ENCODE measurements at places on chromosomes 3 and 15.

DNA sequence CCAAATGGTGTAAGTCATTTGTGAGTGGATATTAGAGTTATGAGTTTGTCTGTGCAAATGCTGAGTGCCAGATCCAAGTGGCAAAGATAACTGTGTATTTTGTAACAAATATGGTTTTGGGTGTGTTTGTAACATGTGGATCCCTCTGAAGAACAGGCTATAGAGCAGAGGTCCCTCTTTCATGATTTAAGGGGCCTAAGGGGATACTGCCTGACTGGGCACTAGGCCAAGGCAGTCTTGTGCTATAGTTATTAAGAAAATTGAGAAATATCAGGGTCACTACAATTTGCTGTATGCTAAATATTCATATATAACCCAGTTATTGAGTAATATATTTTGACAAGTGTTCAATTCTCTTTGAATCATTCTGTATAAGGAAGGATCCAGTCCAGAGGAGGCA lies 555.6 kb upstream of the RGMA start:
- DNase-seq = no peak

DNA sequence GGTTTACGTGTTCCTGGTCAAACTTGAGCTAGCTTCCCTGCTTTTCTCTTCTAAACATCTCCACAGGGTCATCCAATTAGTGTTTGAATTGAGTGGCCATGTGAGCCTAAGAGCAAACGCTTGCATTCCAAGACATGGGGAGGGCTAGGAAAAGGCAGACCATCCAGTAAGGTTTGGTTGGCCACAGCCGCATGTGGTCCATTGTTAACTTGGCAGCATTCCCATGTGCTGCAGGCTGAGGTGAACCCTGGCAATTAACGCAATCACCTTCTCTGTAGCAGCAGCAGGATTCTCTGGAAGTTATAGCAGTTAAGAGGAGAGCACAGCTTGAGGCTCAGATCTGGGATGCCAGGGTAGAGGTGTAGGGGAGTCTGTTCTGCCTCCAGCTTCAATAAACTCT lies 502.2 kb upstream of the LMCD1 start:
- peak; percentile 5 for DNase-seq

DNA sequence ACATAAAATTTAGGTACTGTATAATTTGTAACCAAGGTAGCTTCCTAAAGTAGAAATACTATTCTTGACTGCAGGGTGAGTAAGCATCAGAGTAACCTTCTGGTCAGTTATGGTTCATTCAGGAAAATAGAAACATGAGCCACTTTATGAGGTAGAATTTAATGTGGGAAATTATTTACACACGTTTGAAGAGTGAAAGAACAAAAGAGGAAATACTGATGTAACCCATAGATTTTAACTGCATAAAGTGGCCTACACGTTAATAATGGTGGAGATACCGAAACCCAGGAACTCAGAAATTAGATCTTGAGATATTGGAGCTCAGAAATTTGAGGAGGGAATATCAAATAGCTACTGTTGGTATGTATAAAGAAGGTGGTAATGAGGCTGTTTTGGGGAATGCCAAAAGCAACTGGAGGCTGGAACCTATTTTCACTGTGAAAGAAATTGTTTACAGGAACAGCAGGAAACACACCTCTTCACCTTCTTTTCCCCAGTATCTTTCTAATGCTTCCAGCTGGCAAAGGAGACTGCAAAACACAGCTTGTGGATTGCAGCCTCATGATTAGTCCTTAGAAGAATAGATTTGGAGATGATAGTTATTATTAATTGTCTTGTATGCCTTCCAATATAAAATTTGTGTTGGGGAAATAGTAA lies 216.1 kb downstream of the DOCK3 start:
- DNase-seq = no peak

GRCh38 chr3:52529376-52530333 lies 4.0 kb downstream of the NT5DC2 start:
- DNase-seq = peak; percentile 46

DNA sequence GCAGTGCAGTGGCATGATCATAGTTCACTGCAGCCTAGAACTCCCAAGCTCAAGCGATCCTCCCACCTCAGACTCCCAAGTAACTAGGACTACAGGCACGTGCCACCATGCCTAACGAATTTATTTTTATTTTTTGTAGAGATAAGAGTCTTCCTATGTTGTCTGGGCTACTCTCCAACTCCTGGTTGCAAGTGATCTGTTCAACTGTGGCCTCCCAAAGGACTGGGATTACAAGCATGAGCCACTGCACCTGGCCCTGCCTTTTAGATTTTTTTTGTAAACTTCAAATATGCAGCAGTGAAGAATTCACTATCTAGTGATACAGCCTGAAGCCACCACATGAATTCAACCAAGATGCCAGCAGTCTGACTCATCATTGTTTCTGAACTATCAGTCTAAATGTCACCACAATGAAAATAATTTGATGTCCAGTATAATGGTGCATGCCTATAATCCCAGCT lies 32.7 kb downstream of the UBXN7 start:
- peak; percentile 66 for DNase-seq

DNA sequence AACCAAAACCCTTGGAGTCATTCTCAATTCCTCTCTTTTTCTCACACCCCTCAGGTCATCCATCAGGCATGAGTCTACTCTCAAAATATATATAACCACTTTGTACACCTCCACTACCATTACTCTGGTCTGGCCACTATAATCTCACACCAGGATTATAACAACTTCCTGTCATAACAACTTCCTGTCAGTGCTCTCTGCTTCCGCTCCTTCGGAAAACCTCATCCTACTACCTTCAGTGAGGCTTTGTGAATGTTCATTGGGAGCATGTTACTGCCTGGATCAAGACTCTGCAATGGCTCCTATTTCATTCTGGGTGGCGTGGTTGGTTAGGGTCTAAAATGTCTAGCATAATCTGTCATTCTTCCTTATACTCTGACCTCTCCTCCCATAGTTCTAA lies 447.4 kb downstream of the MAGI1 start:
- no peak for DNase-seq

GRCh38 chr3:143979813-143980212 lies 8.2 kb downstream of the DIPK2A start:
- no peak for DNase-seq

GRCh38 chr3:154584041-154584440 lies 154.1 kb upstream of the GPR149 start:
- DNase-seq = no peak

GRCh38 chr15:89898614-89899294 lies 5.0 kb upstream of the AP3S2 start:
- peak; percentile 74 for DNase-seq

GRCh38 chr15:56234804-56235203 lies 8.9 kb downstream of the RFX7 start:
- DNase-seq = peak; percentile 71

GRCh38 chr3:57889807-57890206 lies 118.4 kb upstream of the FLNB start:
- no peak for DNase-seq

- DNase-seq = no peak
These were observed 115.6 kb upstream of the PLXNA1 start for GRCh38 chr3:126867190-126867862.

DNA sequence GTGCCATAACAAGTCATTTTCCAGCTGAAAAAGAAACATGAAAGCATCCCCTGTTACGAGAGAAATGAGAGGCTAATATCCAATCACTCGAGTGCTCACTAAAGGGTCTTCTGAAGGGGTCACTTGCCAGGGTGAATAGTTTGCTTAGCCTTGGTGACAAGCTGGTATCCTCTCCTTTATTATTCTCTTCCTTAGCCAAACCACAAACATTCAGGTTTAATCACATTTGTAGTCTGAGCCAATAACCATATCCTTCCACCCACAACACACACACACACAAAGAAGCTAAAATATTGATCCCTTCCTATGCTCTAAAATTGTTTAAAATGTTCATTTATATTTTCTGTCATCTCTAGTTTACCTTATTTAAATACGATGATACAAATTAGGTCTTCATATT lies 240.5 kb upstream of the TMCO5A start:
- DNase-seq = peak; percentile 41

GRCh38 chr15:66163553-66163952 lies 90.0 kb downstream of the MEGF11 start:
- DNase-seq = no peak

DNA sequence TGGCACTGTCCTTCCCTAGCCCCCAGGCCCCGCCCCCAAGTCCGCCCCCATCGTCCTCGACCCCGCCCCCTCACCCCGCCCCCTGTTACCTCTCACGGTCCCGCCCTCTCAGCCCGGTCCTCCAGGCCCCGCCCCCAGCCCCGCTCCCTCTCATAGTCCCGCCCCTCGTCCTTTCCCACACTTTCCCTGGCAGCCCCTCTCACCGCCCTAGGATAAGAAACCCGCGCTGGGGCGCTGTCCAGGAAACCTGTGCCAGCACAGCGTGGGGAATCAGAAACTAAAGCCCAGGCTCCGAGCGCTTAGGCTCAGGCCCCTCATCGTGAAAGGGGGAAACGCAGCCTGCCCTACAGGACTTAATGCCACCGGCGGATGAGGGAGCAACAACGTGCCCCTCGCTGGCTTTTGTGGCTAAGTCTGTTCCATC lies 20.9 kb downstream of the TRPM1 start:
- peak; percentile 25 for DNase-seq

DNA sequence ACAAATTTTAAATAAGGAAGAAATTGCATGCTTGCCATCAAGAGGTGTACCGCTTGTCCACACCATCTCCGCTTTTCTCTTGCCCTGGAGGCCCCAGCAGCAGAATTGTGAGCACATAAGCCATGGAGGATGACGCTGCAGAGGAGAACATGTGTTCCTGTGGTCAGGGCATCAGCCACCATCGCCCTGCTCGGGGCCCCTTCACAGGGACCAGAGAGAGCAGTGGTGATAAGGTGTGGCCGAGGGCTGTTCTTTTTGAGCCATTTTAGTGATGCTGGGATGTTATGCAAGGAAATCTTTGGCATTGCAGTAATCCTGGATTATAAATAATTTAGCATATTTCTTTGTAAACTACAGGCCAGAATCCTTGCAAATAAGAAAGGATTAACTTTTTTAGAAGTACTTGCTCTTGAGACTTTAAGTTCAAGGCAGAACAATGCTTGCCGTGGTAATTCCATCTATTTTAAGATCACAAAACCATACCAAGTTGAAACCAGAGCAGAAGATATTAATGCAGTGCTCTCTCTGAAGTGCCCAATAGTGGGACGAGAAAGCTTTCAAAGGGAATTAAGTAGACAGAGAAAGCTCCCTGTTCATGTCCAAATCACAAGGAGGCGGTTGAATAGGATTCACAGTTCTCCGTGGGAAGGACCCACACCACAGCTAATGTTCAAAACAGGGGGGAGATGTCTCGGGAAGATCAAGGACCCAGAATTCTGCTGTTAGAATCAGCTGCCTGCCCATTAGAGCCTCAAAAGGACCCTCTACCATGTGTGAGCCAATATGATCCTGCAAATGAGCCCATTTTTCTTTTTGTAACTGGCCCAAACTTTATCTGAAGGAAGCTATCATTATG lies 338.5 kb downstream of the RORA start:
- no peak for DNase-seq

DNA sequence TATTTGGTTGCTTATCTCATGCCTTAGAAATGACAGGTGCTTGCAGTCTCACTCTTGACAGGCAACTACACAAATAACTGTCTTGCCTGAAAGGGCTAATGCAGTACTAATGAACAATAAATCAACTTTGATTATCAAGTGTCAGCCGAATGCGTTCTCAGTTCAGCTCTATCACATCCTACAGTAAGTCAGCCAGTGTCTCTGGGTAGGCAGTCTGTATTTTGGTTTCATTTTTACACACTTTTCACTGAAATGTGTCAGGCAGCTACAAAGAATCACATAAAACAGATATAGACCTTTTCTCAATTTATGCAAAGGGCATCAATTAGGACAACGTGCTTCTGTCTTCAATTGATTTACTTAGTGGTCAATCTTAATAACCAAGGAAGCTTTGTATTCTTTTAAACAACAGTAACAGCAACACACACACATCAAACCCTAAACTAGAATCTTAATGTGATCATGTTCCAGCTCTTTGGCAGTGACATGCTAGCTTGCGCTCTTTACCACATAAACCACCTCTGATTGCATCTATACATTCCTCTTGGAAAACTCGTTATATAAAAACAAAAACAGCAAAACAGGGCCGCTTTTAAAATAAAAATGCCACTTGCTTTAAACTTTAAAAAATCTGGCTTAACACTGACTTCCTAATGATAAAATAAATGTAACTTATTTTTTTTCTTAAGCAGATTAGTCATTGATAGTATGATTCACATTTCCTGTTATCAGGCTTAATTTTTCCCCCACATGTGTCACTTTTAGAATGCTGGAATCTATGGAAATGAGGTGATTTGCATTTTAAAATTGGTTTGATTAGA lies 520.4 kb downstream of the FOXP1 start:
- peak; percentile 64 for DNase-seq

- DNase-seq = no peak
These were observed 56.5 kb downstream of the RAB7A start for GRCh38 chr3:128782282-128783146.

- DNase-seq = no peak
These were observed 251.2 kb upstream of the ZPLD1 start for GRCh38 chr3:102183623-102184022.

GRCh38 chr15:80691575-80691974 lies 3.5 kb upstream of the ABHD17C start:
- no peak for DNase-seq

DNA sequence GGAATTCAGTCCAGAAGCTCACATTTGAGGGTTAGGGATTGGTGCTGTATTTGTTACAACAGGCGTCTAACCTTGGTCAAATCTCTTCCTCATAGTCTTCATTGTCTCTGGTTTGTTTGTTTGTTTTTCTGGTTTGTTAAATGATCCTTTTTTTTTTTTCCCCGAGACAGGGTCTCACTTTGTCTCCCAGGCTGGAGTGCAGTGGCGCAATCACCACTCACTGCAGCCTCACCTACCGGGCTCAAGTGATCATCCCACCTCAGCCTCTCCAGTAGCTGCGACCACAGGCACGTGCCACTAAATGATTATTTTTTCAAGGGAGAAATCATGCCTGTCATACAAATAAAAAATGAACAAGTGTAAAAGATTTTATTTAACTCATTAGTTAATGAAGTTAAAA lies 14.3 kb upstream of the ADPGK start:
- no peak for DNase-seq

DNA sequence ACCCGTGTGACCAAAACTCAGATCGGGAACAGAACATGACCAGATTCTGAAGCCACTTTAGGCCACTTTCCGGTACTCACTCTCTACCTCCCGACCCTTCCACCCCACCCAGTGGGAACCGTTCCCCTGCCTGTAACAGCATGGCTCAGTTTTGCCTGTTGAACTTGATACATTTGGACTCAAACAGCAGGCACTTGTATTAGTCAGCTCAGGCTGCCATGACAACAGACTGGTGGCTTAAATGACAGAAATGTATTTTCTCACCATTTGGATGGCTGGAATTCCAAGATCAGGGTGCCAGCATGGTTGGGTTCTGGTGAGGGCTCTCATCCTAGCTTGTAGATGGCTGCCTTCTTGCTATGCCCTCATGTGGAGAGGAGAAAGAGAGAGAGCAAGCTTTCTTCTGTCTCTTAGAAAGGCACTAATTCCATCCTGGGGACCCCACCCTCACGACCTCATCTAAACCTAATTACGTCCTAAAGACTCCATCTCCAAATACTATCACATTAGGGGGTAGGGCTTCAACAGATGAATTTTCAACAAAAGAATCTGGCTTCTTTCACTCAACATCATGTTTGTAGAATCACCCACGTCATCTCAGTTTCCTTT lies 9.3 kb upstream of the SSUH2 start:
- DNase-seq = no peak

- DNase-seq = no peak
These were observed 21.2 kb downstream of the ITPR1 start for GRCh38 chr3:4514321-4514720.
